ENCODE measurements at places on chromosomes 13 and 19.

- no peak for DNase-seq
These were observed 15.0 kb downstream of the MYO9B start for GRCh38 chr19:17090583-17090982.

- DNase-seq, result no peak
These were observed 3.9 kb upstream of the MAB21L1 start for GRCh38 chr13:35480346-35480745.

- DNase-seq, result no peak
These were observed 323.0 kb downstream of the NDFIP2 start for GRCh38 chr13:79803989-79804388.

DNA sequence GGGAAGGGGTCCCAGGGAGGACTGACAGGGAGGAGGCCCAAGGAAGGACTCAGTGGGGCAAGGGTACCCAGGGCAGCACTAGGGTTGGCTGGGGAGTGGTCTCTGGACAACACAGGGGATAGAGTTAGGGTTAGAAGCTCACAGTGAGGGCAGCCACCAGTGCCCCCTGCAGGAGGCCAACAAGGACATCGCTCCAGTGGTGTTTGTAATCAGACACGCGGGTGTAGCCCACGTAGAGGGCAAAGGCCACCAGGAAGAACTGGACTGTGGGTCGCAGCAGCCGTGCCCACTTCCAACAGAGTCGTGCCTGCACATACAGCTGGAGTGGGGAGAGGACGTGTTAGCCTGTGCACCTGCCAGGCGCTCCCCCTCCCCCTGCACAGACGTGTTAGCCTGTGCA is 9.2 kb downstream of the PLPP2 start:
- no peak for DNase-seq

GRCh38 chr19:18520848-18521691 is 800 bp downstream of the ELL start:
- DNase-seq, result no peak

GRCh38 chr19:17863520-17864182 is 3.9 kb downstream of the RPL18A start:
- no peak for DNase-seq

- no peak for DNase-seq
These were observed 90.4 kb downstream of the STOML3 start for GRCh38 chr13:38900188-38900587.

GRCh38 chr13:108409730-108410129 is 140.2 kb downstream of the TNFSF13B start:
- DNase-seq, result no peak

DNA sequence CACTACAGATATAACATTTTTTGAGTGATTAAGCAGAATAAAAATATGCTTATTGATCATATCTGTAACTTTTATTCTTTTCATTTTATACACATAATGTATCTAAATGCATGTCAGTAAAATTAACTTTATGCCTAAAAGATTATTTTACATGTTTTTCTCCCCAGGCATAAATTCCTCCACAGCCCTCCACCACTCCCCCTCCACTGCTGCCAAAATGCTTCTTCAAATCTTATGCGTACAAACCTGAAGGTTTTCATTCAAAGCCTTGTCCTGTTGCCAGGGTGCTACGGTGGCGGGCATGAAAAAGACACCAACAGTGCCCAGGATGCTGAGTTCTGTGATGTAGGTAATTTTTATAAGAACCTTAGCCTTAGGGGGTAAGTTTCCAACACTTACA is 52.9 kb downstream of the PARP4 start:
- DNase-seq, result no peak

- no peak for DNase-seq
These were observed 448.4 kb upstream of the SLC10A2 start for GRCh38 chr13:103514619-103515018.

DNA sequence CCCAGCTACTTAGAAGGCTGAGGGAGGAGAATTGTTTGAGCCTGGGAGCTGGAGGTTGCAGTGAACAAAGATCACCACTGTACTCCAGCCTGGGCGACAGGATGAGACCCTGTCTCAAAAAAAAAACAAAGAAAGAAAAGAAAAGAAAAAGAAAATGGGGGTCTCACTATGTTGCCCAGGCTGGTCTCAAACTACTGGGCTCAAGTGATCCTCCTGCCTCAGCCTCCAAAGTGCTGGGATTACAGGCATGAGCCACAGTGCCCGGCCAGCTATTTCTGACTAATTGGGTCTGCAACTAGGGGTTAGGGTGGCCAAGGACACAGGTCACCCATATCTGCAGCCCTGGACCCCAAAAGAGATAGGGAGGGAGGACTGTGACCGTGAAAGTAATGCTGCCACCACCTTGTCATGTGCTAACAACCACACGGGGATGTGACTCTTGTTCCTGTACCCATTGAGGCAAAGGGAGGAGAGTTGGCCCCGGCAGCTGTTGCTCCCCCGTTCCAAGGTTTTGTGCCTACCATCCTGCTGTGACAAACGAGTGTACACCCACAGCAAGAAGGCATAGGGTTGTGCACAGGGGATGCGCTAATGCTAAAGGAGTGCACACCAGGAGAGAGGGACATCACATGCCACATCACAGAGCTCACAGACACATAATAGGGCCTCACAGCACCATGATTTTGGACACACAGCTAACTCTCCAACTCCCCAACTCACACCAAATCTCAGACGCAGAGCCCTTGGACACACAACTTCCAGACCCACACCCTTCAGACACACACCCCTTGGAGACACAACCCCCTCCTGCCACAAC is 619 bp downstream of the MEF2B start:
- DNase-seq, result no peak

DNA sequence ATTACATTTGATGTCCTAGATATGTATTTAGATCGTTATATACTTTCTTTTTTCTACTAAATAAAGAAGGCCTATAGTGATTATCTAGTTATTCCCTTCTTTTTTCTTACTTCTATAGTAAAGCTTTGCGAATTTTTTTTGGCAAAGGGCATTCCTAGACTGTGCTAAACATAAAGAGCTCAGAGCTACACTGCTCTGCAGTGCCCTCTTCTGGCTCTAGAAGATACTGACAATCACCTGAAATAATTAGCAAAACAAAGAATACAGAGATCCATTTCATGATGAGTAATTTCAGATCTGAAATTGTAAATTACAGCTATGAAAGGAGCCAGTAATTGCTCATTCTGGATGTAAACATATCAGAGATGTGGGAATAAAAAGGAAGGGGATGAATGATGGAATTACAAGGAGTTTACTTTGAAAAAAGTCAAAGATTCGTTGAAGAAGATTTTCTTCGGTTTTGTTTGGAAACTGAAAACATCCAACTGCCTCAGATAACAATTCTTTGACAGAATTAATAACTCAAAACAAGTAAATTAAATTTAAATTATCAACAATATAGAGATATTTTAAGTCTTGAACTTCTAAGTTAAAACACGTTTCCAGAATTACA is 288.5 kb downstream of the NALCN start:
- peak; percentile 65 for DNase-seq

DNA sequence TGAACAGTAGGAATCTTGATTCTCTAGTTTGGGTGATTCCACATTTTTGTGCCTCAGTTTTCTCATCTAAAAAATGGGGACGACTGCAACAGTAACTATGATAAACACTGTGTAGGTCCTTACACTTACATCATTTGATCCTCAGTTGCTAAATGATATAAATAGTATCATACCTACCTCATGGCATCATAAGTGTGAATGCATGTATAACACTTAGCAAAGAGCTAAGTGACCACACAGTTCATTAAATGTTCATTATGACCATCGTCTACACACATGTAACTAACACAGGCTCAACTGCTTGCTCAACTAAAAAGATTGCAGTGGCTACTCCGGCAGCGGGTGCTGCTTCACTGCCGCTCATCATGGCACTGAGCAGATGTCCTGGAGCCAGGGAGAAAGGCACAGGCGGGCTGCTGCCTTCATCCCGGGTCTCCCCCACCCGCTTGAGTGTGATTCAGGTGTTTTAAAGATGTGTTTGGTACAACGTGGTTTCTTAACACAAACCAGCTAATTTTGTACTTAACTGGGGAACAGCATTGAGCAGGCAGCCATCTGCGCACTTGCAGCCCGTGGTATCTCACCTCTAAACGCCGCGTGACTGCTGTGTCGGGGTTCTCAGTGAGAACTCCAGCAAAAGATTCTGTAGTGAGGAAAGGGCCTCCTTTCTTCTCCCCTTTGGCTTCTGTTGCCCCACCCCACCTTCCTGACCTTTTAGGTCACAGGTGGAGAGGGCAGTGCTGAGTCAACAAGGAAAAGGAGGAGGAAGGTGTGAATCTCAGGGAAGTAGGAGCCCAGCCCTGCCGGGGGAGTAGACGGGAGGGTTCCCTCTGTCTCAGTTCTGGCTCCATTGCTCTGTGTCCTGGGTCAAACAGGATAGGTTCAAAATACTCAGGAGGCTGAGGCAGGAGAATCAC is 11.7 kb upstream of the ACTN4 start:
- DNase-seq, result no peak

GRCh38 chr19:6047741-6048251 is 62.5 kb downstream of the RFX2 start:
- DNase-seq, result peak; percentile 50

DNA sequence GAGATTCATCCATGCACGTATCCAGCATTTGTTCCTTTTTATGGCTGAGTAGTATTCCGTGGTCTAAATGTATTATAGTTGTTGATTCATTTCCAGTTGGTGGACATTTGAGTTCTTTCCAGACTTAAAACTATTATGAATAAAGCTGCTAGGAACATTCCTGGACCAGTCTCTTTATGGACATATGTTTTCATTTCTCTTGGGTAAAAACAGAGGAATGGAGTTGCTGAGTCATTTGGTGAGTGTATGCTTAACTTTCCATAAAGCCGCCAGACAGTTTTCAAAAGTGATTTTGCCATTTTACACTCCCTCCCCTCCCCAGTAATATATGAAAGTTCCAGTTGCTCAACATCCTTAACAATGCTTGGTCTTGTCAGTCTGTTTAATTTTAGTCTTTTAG is 116.4 kb downstream of the TSHZ3 start:
- no peak for DNase-seq

- no peak for DNase-seq
These were observed 68.0 kb downstream of the CRYL1 start for GRCh38 chr13:20457670-20458069.

- DNase-seq, result peak; percentile 3
These were observed 725.2 kb upstream of the SLITRK1 start for GRCh38 chr13:84607261-84608013.

DNA sequence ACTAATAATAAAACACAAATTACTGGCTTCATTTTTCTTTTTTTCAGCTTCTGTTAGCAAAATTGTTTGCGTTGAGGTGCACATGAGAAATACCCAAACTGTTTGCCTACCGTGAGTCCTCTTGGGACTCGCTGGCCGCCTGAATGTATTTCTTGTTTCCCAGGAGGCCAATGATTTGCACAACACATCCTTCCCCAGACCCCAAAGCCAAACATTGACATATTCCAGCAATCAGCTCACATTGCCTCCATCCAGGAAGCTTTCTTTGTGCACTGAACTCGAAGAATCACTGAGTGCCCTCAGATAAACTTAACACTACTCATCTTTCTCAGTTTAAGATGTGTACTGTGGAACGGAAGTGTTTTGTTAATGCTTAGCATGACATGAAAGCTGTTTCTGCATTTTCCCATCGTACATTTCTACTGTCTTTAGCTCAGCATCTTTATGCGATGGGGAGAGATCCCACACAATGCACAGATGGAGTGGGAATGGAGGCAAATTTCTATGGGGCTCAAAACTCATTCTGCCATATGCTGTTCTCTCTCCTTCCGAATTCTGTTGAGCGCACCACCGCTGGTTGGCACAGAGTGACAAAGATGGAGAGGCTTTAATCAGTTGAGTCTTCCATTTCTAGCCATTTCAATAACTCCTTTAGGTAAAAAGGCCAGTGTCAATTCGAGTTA is 399.5 kb downstream of the RFC3 start:
- DNase-seq, result no peak

- no peak for DNase-seq
These were observed at the start of gene KLK5 for GRCh38 chr19:50952910-50953309. Gene KLK5, minus strand, starts transcription at chr19:50953038. Its CDS starts 381 bp downstream, at chr19:50952657.

- no peak for DNase-seq
These were observed 87.1 kb downstream of the ZNF486 start for GRCh38 chr19:20254121-20254520.

DNA sequence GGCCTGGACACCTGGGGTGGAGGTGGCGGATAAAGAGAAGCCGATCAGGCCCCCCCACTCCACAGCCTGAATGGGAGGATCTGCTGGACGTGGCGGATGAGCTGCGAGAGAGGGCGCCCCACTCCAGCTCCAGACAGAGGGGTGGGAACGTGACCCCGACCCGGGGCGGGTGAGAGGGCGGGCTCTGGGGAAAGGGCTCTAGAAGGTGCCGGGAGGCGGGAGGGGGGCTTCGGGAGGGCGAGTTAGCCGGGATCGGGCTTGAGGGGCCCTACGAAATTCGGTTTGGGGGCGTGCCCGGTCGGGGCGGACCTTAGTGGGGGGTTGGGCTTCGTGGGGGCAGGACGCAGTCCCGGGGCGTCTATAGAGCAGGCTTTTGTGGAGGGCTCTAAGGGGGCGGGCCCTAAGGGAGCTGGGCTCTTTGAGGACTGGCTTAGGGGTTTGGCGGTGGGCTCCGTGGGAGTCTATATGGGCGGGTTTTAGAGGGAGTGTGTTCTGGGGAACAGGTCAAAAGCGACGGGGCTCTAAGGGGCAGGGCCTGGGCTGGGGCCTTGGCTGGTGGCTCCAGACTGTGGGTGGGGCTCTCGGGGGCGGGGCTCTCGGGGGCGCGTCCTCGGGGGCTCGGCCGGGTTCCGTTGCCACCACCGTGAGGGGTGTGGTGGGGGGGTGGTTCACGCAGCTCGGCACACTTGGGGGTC is 4.1 kb upstream of the NANOS3 start:
- DNase-seq, result no peak

GRCh38 chr13:99004978-99005377 is 27.1 kb upstream of the DOCK9 start:
- DNase-seq, result peak; percentile 62

DNA sequence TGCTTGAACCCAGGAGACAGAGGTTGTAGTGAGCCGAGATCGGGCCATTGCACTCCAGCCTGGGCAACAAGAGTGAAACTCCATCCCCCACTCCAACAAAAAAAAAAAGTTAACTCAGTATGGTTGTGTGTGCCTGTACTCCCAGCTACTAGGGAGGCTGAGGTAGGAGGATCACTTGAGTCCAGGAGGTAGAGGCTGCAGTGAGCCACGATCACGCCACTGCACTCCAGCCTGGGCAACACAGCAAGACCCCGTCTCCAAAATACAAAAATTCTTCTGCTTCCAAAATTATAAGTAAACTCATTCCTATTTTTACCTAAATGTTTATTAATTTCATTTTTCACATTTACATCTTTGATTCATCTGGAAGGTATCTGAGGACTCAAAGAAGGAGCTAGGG is 14.4 kb downstream of the PNMA8A start:
- DNase-seq, result no peak

GRCh38 chr13:30421093-30422053 is 920 bp upstream of the UBE2L5 start:
- DNase-seq, result peak; percentile 76

- no peak for DNase-seq
These were observed 49.1 kb upstream of the EHD2 start for GRCh38 chr19:47663911-47664771.

- no peak for DNase-seq
These were observed 36.6 kb upstream of the ZNF429 start for GRCh38 chr19:21468791-21469190.

- DNase-seq, result no peak
These were observed 1.3 kb downstream of the SIRT6 start for GRCh38 chr19:4181053-4181508.
